PC-3 (cell line): ENCODE measurements at places on chromosomes 7 and 10. TPM values are rescaled to one million over a fixed set of nuclear protein-coding genes. Genes with fewer than 3 reads are reported as not detected.

Gene TUBAL3
- not detected in 2 replicates for total RNA-seq

Gene CHAT
- total RNA-seq: not detected in 2 replicates

Gene GPC2
- 1.6 and 2.3 TPM in 2 replicates for total RNA-seq

Gene CCDC3
- not detected in 2 replicates for total RNA-seq

Gene TAS2R3
- total RNA-seq: 0.40 TPM in 1 of 2 replicates, not detected in the other

Gene ARHGAP19
- 8.5 and 9.8 TPM in 2 replicates for total RNA-seq

Gene CHRM2
- total RNA-seq: not detected in 2 replicates

Gene SEMA3D
- 4.0 and 4.8 TPM in 2 replicates for total RNA-seq

Gene PLXNA4
- total RNA-seq: 1.2 TPM in 2 replicates

Gene SPAM1
- total RNA-seq: not detected in 2 replicates

Gene RBP3
- not detected in 2 replicates for total RNA-seq

Gene GPNMB
- 0.04 TPM in 1 of 2 replicates, not detected in the other for total RNA-seq

GRCh38 chr10:93206652-93207051 is 133.0 kb downstream of the CYP26A1 start:
- DNase-seq: no peak

- no peak for DNase-seq
Measured at GRCh38 chr7:45075355-45075644, 13.5 kb downstream of the NACAD start.

DNA sequence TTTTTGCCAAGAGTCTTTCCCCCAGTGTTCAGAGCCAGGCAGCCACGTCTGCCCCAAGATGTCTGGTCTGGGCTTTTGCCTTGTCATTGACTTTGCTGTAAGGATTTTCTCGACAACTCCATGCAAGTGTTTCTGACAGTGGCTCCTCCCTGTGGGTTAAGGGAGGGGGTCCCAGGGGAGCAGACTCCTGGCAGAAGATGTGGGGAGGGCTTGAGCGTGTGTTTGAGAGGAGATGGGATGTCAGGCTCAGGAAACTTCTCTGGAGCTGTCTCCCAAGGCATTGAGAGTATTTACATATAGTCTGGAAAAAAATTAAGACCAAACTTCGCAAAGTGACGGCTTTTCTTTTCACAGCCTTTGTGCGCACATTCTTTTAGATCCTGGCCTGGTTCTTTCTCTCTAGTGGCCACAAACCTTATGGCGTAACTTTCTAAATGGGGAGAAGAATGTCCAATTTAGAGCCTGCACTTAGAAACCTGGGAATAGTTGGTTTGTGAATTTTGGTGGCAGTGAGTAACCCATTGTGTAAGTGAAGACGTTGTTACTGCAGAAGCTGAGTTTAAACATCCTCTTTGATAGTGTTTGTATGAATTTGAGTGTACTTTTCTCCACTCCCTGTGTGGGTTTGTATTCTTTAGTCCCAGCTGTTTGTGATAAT is 201.5 kb downstream of the LRMDA start:
- DNase-seq: no peak

- no peak for DNase-seq
Measured at GRCh38 chr10:69080226-69080625, 7.7 kb upstream of the SRGN start.

DNA sequence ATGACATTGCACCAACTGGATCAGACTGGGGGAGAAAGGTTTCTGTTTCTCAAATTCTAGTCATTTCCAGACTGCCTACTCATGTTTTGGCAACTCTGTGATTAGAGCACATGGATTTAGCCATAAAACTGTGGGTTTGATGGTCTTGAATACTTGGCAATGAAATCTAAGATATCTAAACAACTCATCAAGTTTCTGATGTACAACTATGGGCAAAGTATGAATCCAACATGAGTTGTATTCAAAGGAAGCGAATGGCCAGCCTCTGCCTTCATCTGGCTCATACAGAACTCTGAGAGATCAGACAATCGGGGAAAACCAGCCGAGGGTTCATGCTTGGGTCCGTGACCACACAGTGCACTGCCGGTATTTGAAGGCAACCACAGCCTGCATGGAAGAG is 144.3 kb downstream of the ADAM12 start:
- no peak for DNase-seq

DNA sequence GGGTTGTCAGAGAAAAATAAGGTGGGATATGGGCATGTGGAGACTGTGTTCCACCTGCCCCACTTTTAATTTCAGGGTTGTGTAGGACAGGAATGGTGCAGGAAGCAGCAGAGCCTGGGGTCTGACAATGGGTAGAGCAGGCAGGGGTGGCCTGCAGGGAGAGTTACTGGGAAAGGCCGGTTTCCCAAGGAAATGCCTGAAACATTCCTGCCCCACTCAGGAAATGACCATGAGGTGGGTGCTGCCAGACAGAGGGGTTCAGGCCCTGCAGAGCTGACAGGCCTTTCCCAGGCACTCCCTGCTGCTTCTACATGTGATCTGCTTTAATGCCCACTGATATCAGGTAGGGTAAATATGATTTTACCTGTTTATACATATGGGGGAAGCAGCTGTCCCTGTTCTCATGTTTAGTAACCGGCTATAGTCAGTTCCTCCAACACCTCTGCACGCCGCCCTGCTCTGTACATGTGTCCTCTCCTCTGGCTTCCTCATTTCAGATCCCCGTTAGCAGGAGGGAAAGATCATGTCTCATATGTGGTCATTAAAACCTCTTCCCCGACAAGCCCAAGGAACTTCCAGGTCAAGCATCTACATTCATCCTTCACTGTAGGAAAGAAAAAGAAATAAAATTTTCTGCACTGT is 118.6 kb upstream of the PRSS58 start:
- no peak for DNase-seq

DNA sequence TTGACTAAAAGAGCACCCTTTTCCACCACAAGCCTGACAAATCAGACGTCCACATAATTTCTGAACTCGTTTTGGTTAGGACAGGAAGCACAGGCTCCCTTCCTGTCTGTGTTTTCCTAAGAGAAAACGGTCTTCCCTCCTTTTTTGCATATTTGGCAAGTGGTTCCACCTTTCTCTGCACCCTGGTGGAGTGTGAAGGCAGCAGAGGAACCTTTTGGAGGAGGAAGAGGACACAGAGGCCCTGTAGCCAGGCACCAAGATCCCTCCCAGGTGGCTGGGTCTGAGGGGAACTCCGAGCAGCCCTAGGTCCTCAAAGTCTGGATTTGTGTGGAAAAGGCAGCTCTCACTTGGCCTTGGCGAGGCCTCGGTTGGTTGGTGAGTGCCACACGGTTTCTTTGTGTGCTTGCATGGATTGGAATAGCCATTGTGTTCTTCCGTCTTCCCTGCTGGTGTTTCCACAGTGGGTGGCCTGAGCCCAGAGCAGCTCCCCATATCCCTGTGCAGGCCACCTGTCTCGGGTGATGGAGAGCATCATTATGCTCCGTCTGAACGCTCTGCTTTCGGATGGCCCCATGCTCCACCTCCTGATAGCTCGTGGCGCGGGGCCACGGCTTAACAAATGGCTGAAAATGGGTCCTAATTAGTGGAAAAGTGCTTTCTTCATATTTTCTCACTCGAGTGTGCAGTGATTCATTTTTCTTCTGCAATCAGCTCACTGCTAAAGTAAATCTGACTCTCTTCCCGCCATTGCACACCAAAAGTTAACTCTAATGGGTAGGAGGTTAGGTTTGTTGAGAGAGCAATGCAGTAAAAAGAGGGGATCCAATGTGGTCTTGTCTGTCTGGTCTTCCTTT is 4.2 kb downstream of the IKZF1 start:
- DNase-seq: no peak

- DNase-seq: no peak
Measured at GRCh38 chr7:15954671-15955354, 268.3 kb upstream of the MEOX2 start.

- DNase-seq: no peak
Measured at GRCh38 chr10:129101232-129101980, 365.6 kb upstream of the MGMT start.

- DNase-seq: no peak
Measured at GRCh38 chr10:125055446-125055845, 104.9 kb downstream of the CTBP2 start.

DNA sequence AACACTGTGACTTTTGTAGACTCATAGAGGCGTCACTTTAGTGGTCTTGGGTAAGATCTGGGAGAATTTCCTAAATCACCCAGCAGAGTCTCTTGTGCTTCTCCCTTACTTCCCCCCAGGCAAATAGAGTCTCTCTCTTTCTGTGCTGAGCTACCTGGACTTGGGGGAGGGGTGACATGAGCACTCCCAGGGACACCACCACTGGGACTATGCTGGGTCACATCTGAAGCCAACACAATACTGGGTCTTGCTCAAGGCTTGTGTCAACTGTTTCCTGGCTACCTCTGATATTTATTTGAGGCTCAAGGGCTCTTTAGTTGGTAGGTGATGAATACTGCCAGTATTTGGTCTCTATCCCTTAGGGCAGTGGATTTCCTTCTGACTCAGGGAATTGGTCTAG is 214.6 kb upstream of the TPK1 start:
- no peak for DNase-seq

GRCh38 chr7:38185395-38186307 is 7.6 kb downstream of the STARD3NL start:
- DNase-seq: peak; percentile 18

GRCh38 chr10:80410122-80410521 is 1.8 kb downstream of the PRXL2A start:
- no peak for DNase-seq

GRCh38 chr7:5332579-5332978 is 49.8 kb downstream of the SLC29A4 start:
- DNase-seq: no peak

GRCh38 chr7:134720091-134720935 is 59.1 kb upstream of the CALD1 start:
- DNase-seq: no peak

DNA sequence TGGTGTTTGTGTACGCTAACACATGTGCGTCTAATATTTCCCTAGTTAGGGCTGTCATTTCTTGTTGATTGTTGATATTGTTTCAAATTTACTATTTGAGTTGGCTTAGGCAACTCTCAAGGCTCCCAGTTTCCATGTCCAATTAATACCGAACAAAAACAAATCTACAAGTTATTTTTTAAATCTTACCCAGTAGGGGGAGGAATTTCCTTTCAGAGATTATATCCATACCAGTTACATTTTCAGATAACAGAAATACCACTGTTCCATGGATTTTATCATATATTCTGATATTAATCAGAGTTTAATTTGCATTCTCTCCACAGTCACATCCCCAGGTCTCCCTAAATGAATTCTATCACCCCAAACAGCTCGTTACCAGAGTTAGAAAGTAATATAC is 7.2 kb upstream of the AKR1B10 start:
- peak; percentile 42 for DNase-seq

GRCh38 chr7:106457678-106458077 is 172.9 kb upstream of the NAMPT start:
- DNase-seq: no peak

GRCh38 chr7:94059746-94060145 is 55.6 kb upstream of the BET1 start:
- no peak for DNase-seq

GRCh38 chr10:5953676-5954075 is 23.7 kb downstream of the IL15RA start:
- DNase-seq: no peak

GRCh38 chr7:20146451-20146850 is 70.7 kb downstream of the MACC1 start:
- no peak for DNase-seq

DNA sequence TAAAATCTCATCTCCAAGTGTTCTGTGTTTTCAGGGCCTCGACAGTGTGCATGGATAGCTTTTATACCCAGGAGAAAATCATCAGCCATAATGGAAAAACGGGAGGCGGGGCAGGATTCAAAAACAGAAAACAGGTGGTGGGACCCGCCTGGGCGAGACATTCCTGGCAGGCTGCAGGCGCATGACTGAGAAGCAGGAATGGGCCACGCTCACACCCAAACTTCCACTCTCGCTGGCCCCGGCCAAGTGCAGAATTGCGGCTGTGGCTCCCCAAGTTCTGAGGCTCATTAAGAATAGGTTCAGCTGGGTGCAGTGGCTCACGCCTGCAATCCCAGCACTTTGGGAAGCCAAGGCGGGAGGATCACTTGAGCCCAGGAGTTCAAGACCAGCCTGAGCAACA is 60.6 kb downstream of the C10orf143 start:
- DNase-seq: no peak

DNA sequence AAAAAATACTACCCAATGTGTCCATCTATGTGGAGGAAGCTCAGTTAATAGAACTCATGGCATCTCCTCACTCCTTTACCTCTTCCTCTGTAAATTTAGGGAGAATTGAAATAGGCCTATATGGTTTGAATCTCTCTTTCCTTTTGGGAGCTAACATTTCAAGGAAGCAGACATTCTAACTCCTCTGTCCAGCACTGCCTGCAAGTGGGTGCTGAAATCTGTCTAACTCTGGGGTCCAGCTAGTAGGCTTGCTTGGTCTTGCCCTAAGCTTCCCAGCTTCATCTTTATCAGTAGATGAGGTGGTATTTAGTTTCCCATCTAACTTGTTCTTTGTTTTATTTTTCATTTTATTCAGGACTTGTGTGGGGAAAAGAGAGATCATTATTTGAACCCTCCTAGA is 23.2 kb downstream of the CYCS start:
- DNase-seq: no peak

GRCh38 chr10:47369251-47369894 is 14.7 kb downstream of the ZNF488 start:
- no peak for DNase-seq

- no peak for DNase-seq
Measured at GRCh38 chr10:104307576-104308438, 30.5 kb downstream of the ITPRIP start.

GRCh38 chr7:112959276-112959675 is 127.4 kb downstream of the GPR85 start:
- no peak for DNase-seq

GRCh38 chr7:8089036-8089780 is 120.6 kb downstream of the GLCCI1 start:
- DNase-seq: no peak

DNA sequence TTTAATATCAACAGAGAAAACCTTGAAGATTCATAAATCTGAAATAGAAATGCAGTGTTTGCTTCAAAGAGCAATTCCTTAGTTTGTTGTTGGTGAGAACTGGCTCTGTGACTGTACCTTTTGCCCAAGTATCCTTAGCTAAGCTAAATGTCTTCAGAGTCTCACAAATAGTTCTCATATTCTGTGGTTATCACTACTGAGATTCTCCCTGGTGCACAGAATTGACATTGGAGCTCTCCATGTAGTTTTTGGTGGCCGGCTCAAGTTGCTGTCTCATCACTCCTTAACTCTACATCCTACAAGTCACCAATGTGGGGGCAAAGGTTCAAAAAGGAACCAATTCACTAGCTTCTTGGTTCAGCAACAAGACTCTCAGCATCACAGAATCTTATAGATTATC is 780.3 kb downstream of the LRMDA start:
- DNase-seq: no peak

DNA sequence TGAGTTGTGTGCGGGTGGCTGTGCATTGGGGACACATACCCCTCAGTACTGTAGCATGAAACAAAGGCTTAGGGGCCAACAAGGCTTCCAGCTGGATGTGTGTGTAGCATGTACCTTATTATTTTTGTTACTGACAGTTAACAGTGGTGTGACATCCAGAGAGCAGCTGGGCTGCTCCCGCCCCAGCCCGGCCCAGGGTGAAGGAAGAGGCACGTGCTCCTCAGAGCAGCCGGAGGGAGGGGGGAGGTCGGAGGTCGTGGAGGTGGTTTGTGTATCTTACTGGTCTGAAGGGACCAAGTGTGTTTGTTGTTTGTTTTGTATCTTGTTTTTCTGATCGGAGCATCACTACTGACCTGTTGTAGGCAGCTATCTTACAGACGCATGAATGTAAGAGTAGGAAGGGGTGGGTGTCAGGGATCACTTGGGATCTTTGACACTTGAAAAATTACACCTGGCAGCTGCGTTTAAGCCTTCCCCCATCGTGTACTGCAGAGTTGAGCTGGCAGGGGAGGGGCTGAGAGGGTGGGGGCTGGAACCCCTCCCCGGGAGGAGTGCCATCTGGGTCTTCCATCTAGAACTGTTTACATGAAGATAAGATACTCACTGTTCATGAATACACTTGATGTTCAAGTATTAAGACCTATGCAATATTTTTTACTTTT is 1.8 kb downstream of the DDIT4 start:
- no peak for DNase-seq
